ENCODE measurements at places on chromosomes 4 and X.

GRCh38 chr4:57061395-57061794 lies 48.8 kb downstream of the IGFBP7 start:
- DNase-seq = no peak

GRCh38 chr4:123291329-123291728 lies 105.3 kb upstream of the SPRY1 start:
- DNase-seq = no peak

DNA sequence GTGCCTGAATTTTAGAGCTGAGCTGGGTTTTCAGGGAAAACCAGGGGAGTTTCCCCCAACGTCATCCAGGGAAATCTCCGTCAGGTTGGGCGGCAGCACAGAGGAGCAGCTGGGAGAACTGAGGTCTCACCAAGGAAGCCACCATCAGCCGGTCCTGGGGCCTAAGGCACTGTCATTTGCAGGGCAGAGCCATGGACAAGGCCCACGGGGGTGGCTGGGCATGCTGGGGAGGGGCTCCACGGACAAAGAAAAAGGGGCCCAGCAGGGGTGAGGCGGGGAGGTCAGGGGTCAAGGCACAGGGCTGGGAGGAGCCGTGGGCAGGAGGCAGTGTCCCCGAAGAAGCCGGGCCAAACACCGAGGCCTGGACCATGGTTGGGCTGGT lies 109.8 kb downstream of the HMX1 start:
- no peak for DNase-seq

DNA sequence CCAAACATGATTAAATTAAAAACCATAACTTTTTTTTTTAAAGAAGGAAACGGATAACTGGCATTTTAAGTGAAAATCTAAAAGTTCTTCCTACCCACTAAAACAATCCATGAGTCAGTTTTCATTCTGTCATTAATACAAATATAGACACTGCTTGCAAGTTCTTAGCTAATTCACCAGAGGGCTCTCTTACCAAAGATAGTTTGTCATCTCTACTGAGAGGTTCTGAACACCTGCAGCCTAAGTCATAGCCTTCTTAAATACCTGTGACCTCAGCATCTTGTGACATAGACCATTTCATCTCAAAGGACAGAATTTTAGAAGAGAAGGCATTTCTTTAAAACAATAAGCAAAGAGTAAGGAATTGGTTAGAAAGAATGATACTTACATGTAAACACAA lies 65.3 kb upstream of the FAM120C start:
- no peak for DNase-seq

- peak; percentile 48 for DNase-seq
These were observed 150.8 kb upstream of the DIPK2B start for GRCh38 chrX:45351478-45351877.

DNA sequence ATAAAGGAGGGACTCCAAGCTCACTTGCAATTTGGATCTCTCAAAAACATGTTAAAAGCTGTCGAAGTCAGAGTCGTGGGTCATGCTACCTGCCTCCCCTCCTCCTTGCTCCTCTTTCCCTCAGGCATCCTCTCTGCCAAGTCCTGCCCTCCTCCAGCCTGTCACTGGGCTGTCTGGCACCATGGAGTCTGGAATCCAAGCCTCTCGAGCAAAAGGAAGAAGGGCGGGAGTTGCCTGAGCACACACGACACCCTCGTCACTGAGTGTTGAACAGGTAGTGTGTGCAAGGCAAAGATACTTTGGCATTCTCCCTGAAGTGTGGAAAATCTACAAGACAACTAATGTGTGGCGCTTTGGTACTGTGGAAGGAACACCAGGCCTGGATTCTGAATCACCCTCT lies 62.2 kb downstream of the HAUS3 start:
- no peak for DNase-seq

DNA sequence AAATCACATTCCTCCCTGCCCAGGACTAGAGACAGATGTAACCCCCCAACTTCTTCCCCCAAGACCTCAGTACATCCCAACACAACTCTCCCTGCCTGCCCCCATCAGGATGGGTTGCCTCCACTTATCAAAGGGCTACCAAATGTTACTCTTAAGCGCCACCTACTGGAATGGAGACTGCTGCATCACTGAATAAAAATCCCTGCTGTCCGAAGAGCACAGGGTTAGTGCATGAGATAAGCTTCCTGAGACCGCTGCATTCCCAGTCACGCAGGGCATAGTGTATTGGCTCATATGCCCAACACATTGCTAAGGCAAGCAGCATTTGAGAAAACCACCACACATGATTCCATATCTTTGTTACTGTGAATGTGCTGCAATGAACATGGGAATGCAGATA lies 544.5 kb downstream of the PPP4R3C start:
- peak; percentile 11 for DNase-seq

DNA sequence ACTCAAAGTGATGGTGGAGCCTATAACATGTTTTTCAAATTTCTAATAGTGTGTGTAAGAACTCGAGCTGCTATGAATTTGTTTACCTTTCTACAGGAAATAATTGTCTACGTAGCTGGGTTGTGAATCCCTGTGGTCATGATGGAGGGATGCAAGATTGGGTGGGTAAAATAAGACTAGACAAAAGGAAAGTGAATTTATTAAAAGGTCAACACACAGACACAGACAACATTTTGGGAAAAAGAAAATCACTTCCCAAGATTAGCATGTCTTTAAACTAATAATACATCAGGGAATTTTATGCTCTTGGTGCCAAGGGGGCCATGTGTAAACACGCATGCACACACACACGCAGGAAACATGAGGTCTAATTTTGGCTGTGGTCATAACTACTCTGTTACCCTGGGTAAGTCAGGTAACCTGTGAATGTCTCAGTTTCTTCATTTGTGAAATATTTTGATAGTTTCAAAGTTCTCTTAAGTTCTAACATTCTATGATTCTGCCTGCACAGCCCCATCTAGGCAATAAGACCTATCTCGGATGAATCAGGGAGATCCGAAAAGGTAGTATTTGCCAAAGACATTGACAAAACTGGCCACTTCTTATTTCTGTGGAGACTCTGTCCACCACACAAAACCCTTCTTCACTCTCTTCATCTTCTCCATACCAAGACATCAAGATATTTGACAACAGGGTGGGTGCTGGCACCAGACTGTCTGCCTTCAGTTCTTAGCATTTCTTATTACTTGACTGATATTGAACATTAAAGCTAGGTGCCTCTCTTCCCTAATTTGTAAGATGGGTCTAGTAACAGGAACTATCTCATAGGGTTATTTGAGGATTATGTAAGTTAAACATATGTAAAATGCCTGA lies 1.6 kb upstream of the UNC5C start:
- DNase-seq = no peak

DNA sequence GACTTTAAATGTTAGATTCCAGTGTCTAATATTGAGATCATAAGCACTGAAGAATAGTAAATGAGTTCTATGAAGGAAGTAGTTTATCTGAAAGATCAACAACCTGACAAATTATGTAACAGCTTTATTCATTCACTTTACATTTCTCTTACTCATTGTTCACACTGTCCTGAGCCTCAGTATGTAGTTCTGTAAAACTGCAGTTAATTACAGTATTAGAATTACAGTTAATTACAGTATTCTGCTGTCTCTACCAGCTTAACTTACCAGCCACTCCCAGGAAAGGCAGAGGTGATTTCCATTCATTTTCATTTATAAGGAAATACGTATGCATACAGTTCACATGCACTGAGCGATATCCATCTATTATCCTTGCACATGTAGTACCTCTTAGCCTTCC lies 32.7 kb downstream of the NFKB1 start:
- DNase-seq = no peak

DNA sequence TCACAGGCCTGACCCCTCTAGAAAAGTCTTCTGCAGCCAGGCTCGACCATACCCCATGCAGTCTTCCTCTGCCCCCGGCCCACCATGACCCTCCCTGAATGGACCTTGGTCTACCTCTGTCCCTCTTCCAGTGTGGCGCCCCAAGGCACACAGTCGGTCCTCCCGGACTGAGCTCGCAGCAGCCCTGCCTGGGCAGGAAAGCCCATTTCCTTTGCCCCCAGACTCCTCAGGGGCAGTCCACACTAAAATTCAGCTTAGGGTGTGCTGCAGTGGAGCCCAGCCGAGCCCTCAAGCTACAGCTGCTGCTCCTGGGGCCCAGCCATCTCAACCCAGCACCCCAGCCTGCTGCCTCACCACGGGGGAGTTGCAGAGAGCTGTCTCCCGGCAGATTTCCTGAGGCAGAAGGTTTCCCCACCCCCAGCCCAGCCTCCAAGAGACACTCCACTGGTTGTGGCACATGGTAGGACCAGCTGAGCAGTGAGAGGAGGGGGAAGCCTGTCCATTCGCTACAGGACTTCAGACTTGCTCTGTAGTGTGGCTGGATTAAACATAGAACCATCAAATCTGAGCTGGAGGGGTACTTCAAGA lies 37.5 kb upstream of the IQSEC2 start:
- DNase-seq = peak; percentile 22

DNA sequence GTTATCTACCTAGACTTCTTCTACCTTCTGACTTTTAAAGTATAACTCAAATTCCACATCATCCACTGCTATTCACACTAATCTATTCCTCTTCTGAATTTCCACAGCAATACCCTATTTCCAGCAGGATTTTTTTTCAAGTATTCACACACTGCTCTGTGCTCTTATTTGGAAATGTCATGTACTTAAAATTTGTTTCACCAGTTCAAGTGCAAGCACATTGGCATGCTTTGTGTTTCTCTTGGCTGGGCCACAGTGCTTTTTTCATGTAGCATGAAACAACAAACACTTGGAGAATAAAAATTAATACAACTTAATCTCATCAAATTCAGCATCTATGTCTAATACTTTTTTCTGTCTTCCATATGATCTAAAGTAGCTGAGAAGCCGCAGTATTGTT lies 161.8 kb upstream of the PCDH18 start:
- no peak for DNase-seq

- no peak for DNase-seq
These were observed 100.8 kb upstream of the USP38 start for GRCh38 chr4:143083756-143084472.

DNA sequence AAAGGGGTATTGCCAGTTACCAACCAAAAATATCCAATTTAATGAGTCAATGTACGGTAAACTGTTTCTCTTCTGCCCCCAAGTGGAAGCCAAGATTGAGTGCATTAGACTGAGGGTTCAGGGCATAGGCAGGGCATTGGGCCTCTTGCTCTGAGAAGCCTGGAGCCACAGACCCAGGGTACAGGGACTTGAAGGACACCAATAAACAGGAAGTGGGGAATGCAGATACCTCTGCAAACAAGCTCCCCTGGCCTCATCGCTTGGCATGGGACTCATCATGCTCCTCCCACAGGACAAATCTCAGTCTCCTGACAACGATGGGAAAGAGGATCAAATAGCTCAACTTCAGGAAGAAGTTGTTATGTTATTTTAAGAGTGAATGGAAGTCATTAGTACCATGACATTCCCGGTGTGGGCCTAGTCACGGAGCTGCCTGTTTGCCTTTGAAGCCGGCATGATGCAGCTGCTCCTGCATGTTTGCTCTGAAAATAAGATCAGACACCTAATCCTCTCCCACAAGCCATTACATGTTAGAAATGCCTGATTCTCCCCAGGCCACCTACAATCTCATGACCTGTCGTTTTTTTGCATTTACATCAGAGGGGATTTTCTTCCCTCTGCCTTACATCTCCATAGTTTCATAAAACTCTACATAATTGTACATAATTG lies 224.2 kb downstream of the RCHY1 start:
- peak; percentile 43 for DNase-seq

DNA sequence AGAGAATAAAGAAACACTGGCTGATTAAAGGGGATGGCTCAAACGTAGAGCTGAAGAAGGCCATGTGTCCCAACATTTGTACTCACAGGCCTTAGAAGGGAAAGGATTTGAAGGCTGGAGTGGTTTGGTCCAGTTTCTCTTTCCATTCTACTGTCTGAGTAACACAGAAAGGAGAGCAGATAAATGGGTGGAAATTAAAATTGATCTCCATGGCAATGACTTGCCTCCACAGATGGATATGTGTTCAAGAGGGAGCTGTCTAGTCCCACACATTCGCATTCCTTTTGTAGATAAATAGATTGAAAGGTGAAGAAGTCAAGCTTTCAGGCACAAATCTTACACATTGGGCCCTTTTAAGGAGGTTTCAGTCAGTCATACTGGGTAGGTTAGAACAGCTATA lies 74.6 kb downstream of the DOCK11 start:
- no peak for DNase-seq

DNA sequence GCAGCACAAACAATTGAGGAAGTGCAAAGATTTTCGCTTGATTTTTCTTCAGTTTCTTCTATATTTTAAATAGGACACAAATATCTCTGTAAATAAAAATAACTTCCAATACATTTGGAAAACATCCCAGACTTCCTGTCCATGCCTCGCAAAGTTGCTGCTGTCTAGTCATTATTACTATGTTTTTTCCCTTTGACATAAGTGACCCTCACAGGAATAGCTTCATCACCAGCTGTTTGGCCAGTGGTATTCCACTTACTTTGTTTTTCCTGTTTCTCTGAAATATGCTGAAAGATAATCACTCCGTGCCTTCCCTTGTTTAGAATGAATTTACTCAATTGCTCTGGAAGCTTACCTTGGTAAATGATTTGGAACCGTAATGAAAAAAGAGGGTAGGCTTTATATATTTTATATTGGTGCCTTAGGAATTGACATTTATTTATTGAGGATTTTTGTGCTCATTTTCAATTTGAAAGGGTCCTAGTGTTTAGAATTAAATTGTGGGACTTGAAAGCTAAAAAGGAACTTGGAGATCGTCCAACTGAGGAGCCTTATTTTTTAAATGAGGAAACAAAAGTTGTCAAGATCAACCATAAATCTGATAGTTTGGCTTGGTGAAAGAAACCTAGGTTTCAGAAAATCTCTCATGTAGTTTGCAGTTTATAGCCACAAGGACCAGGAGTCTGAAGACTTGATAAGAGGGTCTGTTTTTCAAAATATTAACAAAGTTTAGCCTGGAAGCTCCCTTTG lies 65.6 kb downstream of the CDKL5 start:
- no peak for DNase-seq

DNA sequence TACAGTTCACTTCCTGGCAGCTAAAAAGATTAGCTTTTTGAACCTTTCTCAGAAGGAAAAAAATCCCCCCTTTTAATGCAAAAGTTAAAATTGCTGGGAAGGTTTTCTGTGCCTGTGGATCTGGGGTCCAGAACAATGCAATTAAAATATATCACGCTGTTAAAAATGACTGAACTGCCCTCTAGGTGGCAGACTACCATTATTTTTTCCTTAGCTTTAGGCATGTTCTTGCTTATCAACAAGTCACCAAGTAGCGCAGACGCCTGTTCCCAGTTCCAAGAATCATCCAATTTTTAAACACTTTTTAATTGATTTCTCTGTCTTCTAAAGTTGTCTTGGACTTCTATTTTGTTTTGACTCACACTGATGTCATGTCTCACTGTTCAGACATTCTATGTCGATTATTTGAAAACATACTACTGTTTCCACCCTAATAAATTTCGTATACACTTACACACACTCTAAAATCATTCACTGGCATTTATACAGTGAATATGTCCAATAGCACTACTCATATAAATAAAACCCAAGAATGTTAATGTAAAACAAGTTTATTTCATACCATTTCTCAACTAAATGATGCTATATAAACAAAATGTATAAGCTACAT lies 661.6 kb downstream of the RAPGEF2 start:
- peak; percentile 26 for DNase-seq
